ENCODE measurements at places on chromosomes 2 and 18. TPM values are rescaled to one million over a fixed set of nuclear protein-coding genes. Genes with fewer than 3 reads are reported as not detected.
A peak's percentile ranks its signal among the peaks of the same experiment; 100 is the strongest.

Gene CFAP53
- total RNA-seq = 0.39 TPM

GRCh38 chr2:72562451-72563153 is 263.2 kb downstream of the EXOC6B start:
- no peaks in the 10 kb centered on the region for H3K36me3 ChIP-seq
- no peak overlapping the region for H3K27ac ChIP-seq
- no peak for DNase-seq
- no peak overlapping the region for H3K4me3 ChIP-seq
- no peaks in the 10 kb centered on the region for H3K27me3 ChIP-seq

- no peak for DNase-seq
- no peaks in the 10 kb centered on the region for H3K27me3 ChIP-seq
- no peaks in the 10 kb centered on the region for H3K4me1 ChIP-seq
These were observed 84.3 kb upstream of the MAP4K4 start for GRCh38 chr2:101613056-101613704.

DNA sequence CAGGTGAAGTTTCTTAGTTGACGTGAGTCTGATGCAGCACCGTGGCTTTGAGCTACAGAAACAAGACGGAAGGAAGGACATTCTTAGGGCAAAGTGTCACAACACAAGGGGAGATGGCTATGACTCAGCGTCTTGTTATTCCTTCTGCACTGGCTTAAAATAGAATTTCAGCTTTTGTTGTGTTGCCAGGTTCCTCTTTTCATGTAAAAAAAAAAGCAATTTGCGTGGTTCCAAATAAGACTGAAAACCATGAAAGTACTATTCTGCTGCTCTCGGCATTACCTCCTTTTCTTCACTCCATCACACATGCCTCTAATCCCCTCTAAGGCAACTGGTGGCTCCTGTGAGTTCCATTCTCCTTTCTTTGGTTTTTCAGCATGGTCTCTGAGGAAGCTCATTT is 150.1 kb downstream of the ANTXR1 start:
- H3K27me3 ChIP-seq = no peaks in the 10 kb centered on the region
- peak overlapping the region; percentile 93 for H3K27ac ChIP-seq
- no peak overlapping the region for H3K4me3 ChIP-seq
- peaks cover 22% of the 10 kb centered on the region for H3K4me1 ChIP-seq
- no peaks in the 10 kb centered on the region for H3K36me3 ChIP-seq
- peak; percentile 57 for DNase-seq

Measured in aorta (tissue), 5 donors.